ENCODE measurements at places on chromosomes 4 and X.

DNA sequence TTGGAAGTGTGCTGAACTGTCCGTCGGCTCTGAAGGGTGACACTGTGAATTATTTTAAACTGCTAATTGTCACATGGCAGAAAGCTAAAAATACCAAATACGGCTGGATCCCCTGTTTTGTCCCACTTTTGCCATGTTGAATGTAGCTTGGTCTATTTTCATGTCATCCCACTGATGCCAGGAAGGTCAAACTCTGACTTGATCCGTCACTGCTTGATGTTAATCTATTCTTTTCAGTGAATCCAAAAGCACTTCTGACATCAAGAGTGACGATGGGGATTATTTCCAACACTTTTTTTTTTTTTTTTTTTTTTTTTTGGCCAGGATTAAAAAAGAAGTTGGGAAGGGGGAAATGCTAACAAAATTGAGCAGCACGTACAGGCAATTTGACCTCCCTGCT lies 734.6 kb upstream of the TENM3 start:
- H3K36me3 ChIP-seq: no peaks in the 10 kb centered on the region
- H3K4me1 ChIP-seq: no peaks in the 10 kb centered on the region
- DNase-seq: no peak
- H3K27me3 ChIP-seq: no peaks in the 10 kb centered on the region

GRCh38 chr4:149500806-149501205 lies 314.8 kb downstream of the IQCM start:
- no peak for DNase-seq
- no peaks in the 10 kb centered on the region for H3K27me3 ChIP-seq
- no peak overlapping the region for H3K27ac ChIP-seq

GRCh38 chrX:65045001-65045400 lies 68.8 kb upstream of the ZC4H2 start:
- H3K4me1 ChIP-seq: no peaks in the 10 kb centered on the region
- H3K36me3 ChIP-seq: no peaks in the 10 kb centered on the region
- H3K27ac ChIP-seq: no peak overlapping the region
- no peak overlapping the region for H3K4me3 ChIP-seq
- no peak for DNase-seq
- no peaks in the 10 kb centered on the region for H3K27me3 ChIP-seq

DNA sequence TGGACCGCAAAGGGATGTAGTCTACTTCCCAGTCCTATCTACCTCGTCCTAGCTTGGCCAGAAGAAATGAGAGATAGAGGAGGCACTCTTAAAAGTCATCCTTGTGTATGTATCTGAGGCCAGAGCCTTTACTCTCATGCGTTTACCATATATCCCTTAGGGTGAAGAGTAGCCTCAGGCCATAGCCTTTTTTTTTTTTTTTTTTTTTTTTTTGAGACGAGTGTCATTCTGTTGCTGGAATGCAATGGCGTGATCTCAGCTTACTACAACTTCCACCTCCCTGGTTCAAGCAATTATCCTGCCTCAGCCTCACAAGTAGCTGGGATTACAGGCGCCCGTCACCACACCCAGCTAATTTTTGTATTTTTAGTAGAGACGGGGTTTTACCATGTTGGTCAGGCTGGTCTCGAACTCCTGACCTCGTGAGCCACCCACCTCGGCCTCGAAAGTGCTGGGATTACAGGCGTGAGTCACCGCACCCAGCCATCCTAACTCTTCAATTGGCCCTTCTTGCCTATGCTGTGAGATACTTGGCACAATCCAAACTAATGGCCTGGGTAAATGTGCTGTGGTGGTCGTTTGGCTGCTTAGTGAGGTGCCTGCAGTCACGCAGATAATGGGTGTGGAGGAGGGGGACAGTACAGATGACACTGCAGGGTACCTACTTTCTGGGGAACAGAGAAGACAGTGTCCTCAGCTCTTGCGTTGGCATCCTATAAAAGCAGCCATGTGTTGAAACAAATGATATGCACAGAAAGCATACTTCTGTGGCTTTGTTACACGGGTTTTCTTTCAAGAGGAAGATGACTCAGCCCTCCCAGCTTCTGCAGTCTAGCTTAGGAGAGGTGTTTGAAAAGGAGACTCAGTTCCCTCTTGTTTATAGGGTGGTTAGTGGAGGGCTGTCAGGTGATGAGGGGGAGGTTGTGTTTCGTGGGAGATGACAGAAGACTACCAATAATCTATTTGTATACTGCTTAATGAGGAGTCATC lies 10.4 kb upstream of the DGAT2L6 start:
- H3K36me3 ChIP-seq: no peaks in the 10 kb centered on the region
- no peaks in the 10 kb centered on the region for H3K27me3 ChIP-seq
- DNase-seq: no peak
- H3K4me1 ChIP-seq: no peaks in the 10 kb centered on the region
- H3K4me3 ChIP-seq: no peak overlapping the region
- no peak overlapping the region for H3K27ac ChIP-seq

GRCh38 chr4:60805500-60806313 lies 394.4 kb upstream of the ADGRL3 start:
- H3K36me3 ChIP-seq: no peaks in the 10 kb centered on the region
- H3K27ac ChIP-seq: no peak overlapping the region
- H3K4me3 ChIP-seq: no peak overlapping the region

GRCh38 chr4:72665171-72665968 lies 96.3 kb upstream of the ADAMTS3 start:
- no peaks in the 10 kb centered on the region for H3K4me1 ChIP-seq
- no peaks in the 10 kb centered on the region for H3K36me3 ChIP-seq
- no peak overlapping the region for H3K27ac ChIP-seq
- no peaks in the 10 kb centered on the region for H3K27me3 ChIP-seq

GRCh38 chr4:152348670-152349069 lies 187.2 kb downstream of the FBXW7 start:
- H3K27me3 ChIP-seq: no peaks in the 10 kb centered on the region
- no peak overlapping the region for H3K4me3 ChIP-seq
- no peaks in the 10 kb centered on the region for H3K36me3 ChIP-seq
- peaks cover 9% of the 10 kb centered on the region for H3K4me1 ChIP-seq

GRCh38 chrX:19776753-19777152 lies 110.6 kb downstream of the SH3KBP1 start:
- H3K27ac ChIP-seq: no peak overlapping the region
- peaks cover 5% of the 10 kb centered on the region for H3K4me1 ChIP-seq
- H3K4me3 ChIP-seq: no peak overlapping the region
- no peak for DNase-seq
- H3K36me3 ChIP-seq: no peaks in the 10 kb centered on the region
- no peaks in the 10 kb centered on the region for H3K27me3 ChIP-seq

DNA sequence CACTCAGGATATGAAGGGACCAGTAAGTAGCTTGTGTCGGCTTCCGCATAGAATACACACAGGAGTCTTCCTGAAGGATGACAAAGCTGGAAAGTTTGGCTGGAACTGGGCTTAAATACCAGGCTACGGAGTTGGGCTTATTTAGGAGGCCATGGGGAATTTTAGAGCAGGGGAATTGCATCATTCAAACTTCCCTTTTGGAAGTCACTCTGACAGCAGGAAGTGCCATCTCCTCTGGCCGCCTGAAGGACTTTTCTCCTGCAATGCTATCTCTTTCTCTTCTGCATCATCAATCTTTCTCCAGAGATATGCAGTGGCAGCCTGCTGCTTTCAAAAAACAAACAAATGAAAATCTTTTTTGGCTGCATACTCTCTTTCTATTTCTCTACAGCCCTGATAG lies 48.4 kb upstream of the PAK3 start:
- H3K27ac ChIP-seq: no peak overlapping the region
- no peak for DNase-seq
- no peak overlapping the region for H3K4me3 ChIP-seq
- no peaks in the 10 kb centered on the region for H3K4me1 ChIP-seq
- no peaks in the 10 kb centered on the region for H3K36me3 ChIP-seq
- H3K27me3 ChIP-seq: peaks cover 13% of the 10 kb centered on the region

- no peak overlapping the region for H3K4me3 ChIP-seq
- no peak for DNase-seq
- no peaks in the 10 kb centered on the region for H3K4me1 ChIP-seq
- H3K27ac ChIP-seq: no peak overlapping the region
- H3K36me3 ChIP-seq: peaks cover 9% of the 10 kb centered on the region
- no peaks in the 10 kb centered on the region for H3K27me3 ChIP-seq
These were observed 10.0 kb upstream of the AFF1 start for GRCh38 chr4:86924811-86925210.

DNA sequence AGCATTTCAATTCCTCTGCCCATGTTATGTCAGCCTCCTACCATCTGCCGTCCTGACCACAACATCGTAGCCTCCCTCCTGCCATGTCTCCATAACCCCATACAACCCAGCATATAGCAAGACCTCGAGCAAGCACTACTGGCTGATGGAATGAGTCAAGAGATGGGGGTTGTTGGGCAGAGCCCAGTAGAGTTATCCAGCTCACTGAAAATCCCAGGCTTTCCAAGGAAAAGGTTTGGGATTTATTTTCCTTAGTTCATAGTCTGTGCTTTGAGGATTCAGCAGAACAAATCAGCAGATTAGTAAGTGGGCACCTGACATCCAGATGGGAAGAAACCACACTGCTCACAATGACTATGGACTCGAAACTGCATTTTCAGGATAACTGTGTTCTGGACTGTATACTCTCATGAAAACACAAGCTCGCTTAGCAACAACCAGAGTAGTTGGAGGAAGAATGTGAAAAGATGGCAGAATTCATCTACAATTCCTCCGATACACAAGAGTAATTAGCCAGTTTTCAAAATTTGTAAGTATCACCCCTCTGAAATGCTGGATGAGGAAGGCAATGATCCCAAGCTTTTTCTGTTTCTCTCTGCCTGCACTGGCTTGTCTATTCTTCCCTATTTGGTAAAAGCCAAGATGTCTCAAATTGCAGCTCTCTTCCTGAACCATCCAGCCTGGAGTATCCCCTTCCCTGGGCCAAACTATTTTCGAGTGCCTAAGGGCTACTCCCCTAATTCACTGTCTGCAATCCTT lies 186.2 kb upstream of the TBL1X start:
- H3K4me3 ChIP-seq: no peak overlapping the region
- no peak for DNase-seq
- no peaks in the 10 kb centered on the region for H3K27me3 ChIP-seq
- no peaks in the 10 kb centered on the region for H3K36me3 ChIP-seq
- H3K27ac ChIP-seq: no peak overlapping the region

DNA sequence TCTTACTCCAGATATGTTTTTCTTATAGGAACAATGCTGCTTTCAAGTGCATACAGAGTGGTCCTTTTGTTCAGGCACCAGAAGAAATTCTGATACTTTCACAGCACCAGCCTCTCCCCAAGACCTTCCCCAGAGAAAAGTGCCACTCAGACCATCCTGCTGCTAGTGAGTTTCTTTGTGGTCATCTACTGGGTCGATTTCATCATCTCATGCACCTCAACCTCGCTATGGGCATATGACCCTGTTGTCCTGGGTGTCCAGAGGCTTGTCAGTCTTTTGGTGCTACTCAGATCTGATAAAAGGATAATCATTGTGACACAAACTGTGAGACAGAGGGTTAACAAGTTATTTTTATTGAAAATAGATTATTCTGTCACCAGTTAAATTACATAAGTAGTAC lies 39.5 kb downstream of the WDR13 start:
- no peaks in the 10 kb centered on the region for H3K27me3 ChIP-seq
- H3K4me3 ChIP-seq: no peak overlapping the region
- H3K4me1 ChIP-seq: no peaks in the 10 kb centered on the region
- no peaks in the 10 kb centered on the region for H3K36me3 ChIP-seq

GRCh38 chrX:107542500-107542899 lies 85.8 kb upstream of the PRPS1 start:
- H3K27me3 ChIP-seq: no peaks in the 10 kb centered on the region
- H3K36me3 ChIP-seq: no peaks in the 10 kb centered on the region
- no peak for DNase-seq
- no peak overlapping the region for H3K27ac ChIP-seq
- H3K4me3 ChIP-seq: no peak overlapping the region

- H3K4me3 ChIP-seq: no peak overlapping the region
- H3K27me3 ChIP-seq: no peaks in the 10 kb centered on the region
- H3K27ac ChIP-seq: no peak overlapping the region
These were observed 7.1 kb downstream of the TASL start for GRCh38 chrX:30570505-30570904.

GRCh38 chr4:17680559-17681280 lies 66.3 kb downstream of the MED28 start:
- H3K4me3 ChIP-seq: no peak overlapping the region
- no peaks in the 10 kb centered on the region for H3K4me1 ChIP-seq
- no peaks in the 10 kb centered on the region for H3K27me3 ChIP-seq
- no peak for DNase-seq

DNA sequence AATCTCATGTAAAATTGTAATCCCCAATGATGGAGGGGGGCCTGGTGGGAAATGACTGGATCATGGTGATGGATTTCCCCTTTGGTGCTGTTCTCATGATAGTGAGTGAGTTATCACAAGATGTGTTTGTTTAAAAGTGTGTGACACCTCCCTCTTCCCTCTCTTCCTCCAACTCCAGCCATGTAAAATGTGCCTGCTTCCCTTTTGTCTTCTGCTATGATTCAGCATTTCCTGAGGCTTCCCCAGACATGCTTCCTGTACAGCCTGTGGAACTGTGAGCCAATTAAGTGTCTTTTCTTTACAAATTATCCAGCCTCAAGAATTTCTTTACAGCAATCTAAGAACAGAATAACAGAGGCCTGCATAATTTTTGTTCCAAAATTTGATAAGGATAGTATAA lies 85.2 kb downstream of the ANAPC10 start:
- H3K36me3 ChIP-seq: peaks cover 7% of the 10 kb centered on the region
- H3K27ac ChIP-seq: no peak overlapping the region
- no peaks in the 10 kb centered on the region for H3K27me3 ChIP-seq
- DNase-seq: no peak

DNA sequence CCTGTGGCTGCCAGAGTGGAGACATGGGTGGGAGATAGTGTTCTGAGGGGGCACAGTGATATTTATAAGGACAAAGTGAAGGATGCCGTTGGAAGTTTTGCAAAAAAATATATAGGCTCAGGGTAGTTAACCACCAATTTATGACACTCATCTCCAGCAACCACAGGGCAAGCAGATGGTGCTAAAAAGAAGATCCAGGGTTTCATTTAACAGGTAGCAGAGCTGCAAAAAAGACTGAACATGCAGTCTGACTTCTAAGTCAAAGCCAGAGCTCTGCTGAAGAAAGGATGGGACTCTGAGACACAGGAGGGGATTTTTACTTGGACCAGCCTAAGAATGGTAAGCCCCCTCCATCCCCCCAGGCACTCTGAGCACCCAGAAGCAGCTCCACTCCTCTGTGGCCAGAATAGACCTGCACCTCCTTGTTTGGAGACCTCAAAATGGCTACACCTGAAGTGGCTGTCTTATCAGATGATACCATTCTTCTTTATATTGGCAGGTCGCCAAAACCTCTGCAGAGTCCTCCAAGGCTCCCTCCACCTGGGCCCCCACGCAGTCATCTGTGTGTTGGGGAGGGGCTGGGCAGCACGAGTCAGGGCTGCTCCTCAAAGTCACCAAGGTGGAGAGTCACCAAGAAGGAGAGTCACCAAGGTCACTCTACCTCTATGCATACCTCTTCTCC lies 161.4 kb upstream of the FAM9B start:
- H3K27me3 ChIP-seq: no peaks in the 10 kb centered on the region
- no peak overlapping the region for H3K4me3 ChIP-seq
- no peaks in the 10 kb centered on the region for H3K4me1 ChIP-seq
- DNase-seq: no peak
- H3K36me3 ChIP-seq: no peaks in the 10 kb centered on the region

- DNase-seq: no peak
- no peak overlapping the region for H3K4me3 ChIP-seq
- H3K27ac ChIP-seq: no peak overlapping the region
- H3K4me1 ChIP-seq: no peaks in the 10 kb centered on the region
- H3K36me3 ChIP-seq: no peaks in the 10 kb centered on the region
These were observed 147.6 kb upstream of the ATP6AP2 start for GRCh38 chrX:40433160-40433559.

- no peak for DNase-seq
- H3K4me3 ChIP-seq: no peak overlapping the region
- no peaks in the 10 kb centered on the region for H3K36me3 ChIP-seq
- no peak overlapping the region for H3K27ac ChIP-seq
- H3K4me1 ChIP-seq: no peaks in the 10 kb centered on the region
These were observed 330.3 kb upstream of the PITX2 start for GRCh38 chr4:110953191-110953590.
